NCI-H1436 treated with DMSO at 0.1 percent for 48 hours (cell line): ENCODE measurements at places on chromosomes 13 and 19.

DNA sequence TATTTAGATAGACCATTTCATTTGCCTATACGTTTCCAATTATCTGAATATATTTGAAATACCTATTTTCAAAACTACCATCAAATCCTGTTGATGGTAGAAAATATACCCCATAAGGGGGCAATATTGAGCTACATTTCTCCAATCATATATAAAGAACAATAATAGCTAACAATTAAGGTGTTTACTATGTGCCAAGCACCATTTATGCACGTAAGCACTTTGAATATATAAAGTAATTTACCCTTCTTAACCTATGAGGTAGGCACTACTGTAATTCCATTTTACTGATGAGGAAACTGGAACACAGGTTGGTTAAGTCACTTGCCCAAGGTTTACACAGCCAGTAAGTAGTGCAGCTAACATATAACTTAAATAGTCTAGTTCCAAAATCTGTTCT is 79.2 kb downstream of the UBL3 start:
- no peak for DNase-seq

DNA sequence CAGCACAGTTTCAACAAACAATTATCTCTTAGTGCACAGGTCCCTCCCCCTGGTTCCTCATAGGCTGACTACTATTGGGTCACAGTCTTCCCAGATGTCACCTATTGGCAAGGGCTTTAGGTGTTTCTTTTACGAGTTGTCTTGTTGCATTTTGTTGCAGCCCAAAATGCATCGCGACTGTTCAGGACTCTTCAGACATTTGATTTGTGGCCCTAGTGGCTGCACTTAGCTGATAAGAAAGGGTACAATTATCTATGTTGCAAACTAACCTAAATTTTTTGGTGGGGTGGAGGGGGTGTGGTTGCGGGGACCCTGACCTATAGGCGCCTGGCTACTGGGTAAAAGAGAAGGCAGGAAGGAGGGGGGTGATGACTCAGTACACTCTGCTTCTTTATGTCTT is 29.1 kb upstream of the ZNF714 start:
- no peak for DNase-seq

- no peak for DNase-seq
Measured at GRCh38 chr19:12997179-12997966, 2.1 kb downstream of the NFIX start.

- no peak for DNase-seq
Measured at GRCh38 chr13:24217601-24218281, 57.2 kb downstream of the SPATA13 start.

DNA sequence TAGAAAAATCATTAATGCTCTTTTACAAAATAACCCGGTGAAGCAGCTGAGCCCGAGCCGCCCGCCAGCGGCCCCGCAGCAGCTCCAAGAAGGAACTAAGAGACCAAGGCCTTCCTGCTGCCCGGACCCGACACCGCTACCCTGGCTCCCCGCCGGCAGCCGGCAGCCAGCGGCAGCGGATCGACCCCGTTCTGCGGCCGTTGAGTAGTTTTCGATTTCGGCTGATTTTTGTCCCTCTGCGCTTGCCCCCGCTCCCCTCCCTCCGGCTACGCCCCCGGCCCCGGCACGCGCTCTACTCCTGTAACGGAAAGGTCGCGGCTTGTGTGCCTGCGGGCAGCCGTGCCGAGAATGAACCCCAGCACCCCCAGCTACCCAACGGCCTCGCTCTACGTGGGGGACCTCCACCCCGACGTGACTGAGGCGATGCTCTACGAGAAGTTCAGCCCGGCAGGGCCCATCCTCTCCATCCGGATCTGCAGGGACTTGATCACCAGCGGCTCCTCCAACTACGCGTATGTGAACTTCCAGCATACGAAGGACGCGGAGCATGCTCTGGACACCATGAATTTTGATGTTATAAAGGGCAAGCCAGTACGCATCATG is at the start of gene PABPC3:
Gene PABPC3, plus strand, starts transcription at position 286 of the 603 bp plus-strand sequence. Its CDS starts 63 bp downstream, at position 349.
- DNase-seq: no peak

DNA sequence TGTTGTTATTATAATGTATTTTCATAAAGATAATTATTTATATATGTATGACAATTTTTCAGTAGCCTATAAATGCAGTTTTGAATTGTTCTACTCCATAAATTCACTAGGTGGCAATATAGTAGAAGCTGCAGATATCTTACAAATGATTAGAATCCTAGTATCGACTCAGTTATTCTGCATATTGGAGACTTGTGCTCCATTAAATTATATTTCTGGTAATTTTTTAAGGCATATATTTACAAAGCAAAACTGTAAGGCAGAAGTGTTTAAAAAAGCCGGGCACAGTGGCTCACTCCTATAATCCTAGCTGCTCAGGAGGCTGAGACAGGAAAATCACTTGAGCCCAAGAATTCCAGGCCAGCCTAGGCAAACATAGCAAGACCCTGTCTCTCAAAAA is 58.7 kb downstream of the DPY19L3 start:
- no peak for DNase-seq

- no peak for DNase-seq
Measured at GRCh38 chr13:97695684-97696083, 257.8 kb upstream of the IPO5 start.

- DNase-seq: no peak
Measured at GRCh38 chr19:6045108-6045507, 65.2 kb downstream of the RFX2 start.
